ENCODE measurements at places on chromosomes 3 and 15. TPM values are rescaled to one million over a fixed set of nuclear protein-coding genes. Genes with fewer than 3 reads are reported as not detected.

- H3K4me3 ChIP-seq, result no peak overlapping the region
- no peak for DNase-seq
- H3K27me3 ChIP-seq, result no peaks in the 10 kb centered on the region
- H3K4me1 ChIP-seq, result peaks cover 38% of the 10 kb centered on the region
Observed at GRCh38 chr15:99141943-99142342, 37.1 kb downstream of the SYNM start.

- no peak for DNase-seq
- H3K36me3 ChIP-seq, result no peaks in the 10 kb centered on the region
- no peak overlapping the region for H3K4me3 ChIP-seq
- no peaks in the 10 kb centered on the region for H3K27me3 ChIP-seq
- H3K4me1 ChIP-seq, result peaks cover 25% of the 10 kb centered on the region
Observed at GRCh38 chr3:183508821-183509220, 46.7 kb downstream of the KLHL6 start.

DNA sequence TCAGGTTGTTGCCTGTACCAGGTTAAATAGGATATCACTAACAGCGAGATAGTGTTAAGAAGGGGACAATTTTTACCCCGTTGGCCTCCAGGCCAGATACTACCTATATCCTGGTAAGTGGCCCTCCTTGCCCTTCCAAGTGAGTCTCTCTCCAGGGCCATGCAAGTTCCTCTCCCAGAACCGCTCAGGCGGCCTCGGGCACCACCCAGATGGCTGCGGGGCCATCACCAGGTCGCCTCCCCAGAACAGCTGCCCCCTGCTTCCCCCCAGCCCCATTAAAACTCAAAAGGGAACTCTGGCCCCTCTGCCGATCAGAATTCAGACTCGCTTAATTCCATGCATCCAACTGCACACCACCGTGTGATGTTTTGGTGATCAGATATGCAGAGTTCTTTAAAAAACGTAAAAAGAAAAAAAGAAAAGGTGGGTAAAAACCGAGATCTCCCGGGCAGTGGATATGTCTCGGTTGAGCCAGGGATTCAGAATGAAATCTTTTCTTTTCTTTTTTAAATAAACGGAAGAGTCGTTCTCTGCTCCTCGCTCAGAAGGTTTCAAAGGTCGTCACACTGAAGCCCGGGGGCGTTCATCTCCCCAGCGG is 1.9 kb upstream of the TRIM71 start:
- no peaks in the 10 kb centered on the region for H3K36me3 ChIP-seq
- no peak overlapping the region for H3K4me3 ChIP-seq
- H3K27me3 ChIP-seq, result peaks cover 48% of the 10 kb centered on the region
- no peak overlapping the region for H3K27ac ChIP-seq

The DUOX1 gene
- total RNA-seq, result 0.56 TPM

DNA sequence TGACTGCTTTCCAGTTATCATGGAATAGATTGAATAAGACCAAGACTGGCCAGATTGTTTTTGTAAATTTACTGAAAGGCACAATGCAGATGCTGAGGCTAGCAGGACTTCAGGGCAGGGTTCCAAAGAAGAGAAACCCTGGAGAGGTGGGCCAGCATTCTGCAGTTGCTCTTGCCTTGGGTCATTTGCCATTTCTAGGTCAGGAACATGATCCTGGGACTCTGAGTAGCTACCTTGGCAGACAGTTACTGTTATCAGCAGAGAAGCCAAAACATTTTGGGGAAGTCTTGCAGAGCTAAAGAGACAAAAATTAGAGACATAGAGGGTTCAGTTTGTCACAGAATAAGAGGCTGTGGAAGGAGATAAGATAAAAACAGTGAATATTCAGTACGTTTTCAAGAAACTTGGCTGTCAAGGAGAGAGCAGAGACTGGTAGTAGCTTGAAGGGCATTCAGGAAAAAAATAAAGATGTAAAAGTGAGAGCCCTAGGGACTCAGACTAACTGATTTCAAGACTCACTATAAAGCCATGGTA is 46.8 kb upstream of the MYRIP start:
- H3K4me3 ChIP-seq, result no peak overlapping the region
- H3K27me3 ChIP-seq, result no peaks in the 10 kb centered on the region
- H3K4me1 ChIP-seq, result no peaks in the 10 kb centered on the region

The CNTN4 gene
- 1.9 TPM for total RNA-seq

The SERINC4 gene
- not detected for total RNA-seq

DNA sequence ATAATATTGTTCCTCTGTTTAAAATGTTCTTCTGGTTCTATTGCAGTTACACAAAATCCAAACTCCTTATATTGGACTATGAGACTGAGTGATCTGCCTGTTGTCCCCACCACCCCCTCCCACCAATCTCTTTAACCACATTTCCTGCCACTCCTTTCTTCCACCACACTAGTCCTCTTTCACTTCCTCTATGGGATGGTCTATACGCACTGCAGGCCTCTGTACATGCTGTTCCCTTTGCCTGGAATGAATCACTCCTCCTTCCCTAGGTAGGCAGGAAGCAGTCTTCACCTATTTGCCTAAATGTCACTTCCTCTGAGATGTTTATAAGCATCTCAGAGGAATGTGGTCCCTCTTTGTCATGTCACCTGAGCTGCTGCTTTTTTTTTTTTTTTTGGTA is 4.0 kb downstream of the MAP2K1 start:
- DNase-seq, result no peak
- H3K4me3 ChIP-seq, result no peak overlapping the region
- H3K36me3 ChIP-seq, result no peaks in the 10 kb centered on the region
- H3K27me3 ChIP-seq, result no peaks in the 10 kb centered on the region
- H3K27ac ChIP-seq, result no peak overlapping the region
- peaks cover 39% of the 10 kb centered on the region for H3K4me1 ChIP-seq

The NXPE3 gene
- 43.3 TPM for total RNA-seq

DNA sequence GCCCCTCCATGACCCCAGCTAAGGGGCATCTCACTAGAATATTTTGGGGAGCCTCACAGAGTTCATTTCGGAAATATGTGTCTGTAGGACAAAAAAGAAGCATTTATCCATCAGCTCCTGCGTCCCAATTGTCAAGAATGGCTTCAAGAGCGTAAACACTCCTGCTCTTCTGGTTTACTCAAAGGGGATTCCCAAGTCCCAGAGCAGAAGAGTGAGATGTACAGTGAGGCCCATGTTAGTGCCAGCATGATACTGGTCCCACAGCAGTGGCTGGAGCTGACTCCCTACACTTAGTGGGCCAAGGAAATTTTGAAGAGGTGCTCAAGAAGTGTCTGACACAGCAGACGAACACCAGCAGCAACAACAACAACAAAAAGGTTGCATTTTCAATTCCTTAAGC is 34.9 kb upstream of the ARL8B start:
- no peak overlapping the region for H3K4me3 ChIP-seq
- H3K27me3 ChIP-seq, result no peaks in the 10 kb centered on the region
- no peaks in the 10 kb centered on the region for H3K4me1 ChIP-seq

DNA sequence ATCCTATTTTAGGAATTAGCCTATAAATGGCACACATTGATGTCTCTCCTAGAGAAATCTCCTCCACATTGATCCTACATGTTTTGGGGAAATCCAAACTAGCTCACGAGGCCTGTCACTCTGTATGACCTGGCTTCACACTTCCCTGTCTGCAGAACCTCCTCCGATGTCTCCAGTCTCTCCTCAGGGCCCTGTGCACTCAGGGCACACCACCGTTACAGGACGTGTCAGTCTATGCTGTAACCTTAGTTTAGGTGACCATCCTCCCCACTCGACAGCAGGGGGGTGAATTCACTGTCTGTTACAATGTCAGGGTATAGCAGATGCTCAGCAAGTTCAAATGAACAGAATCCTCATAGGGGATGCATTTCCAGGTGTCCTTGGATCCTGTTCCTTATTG is 249.1 kb downstream of the OCA2 start:
- H3K36me3 ChIP-seq, result no peaks in the 10 kb centered on the region
- H3K4me1 ChIP-seq, result no peaks in the 10 kb centered on the region
- H3K4me3 ChIP-seq, result no peak overlapping the region
- DNase-seq, result no peak
- no peaks in the 10 kb centered on the region for H3K27me3 ChIP-seq

GRCh38 chr15:42121682-42122081 is 27.3 kb upstream of the PLA2G4D start:
- no peak overlapping the region for H3K4me3 ChIP-seq
- H3K27ac ChIP-seq, result no peak overlapping the region
- H3K36me3 ChIP-seq, result no peaks in the 10 kb centered on the region

DNA sequence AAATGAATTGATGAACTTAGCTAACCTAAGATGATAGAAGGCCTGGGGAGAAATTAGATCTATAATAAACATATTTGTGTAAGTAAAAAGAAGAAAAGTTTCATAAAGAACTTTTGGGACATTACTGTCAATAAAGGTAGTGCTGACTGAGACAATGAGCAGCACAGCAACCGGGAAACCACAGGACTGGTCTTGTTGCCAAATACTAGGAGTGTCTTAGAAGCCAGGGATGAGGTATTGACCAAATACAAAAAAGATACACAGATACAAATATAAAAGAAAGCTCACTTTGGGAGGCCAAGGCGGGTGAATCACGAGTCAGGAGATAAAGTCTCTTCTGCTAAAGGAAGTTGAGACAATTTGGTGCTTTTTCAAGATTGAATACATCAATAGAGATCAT is 362.4 kb upstream of the ZNF385D start:
- no peaks in the 10 kb centered on the region for H3K27me3 ChIP-seq
- no peaks in the 10 kb centered on the region for H3K36me3 ChIP-seq
- H3K4me1 ChIP-seq, result no peaks in the 10 kb centered on the region
- DNase-seq, result no peak
- H3K27ac ChIP-seq, result no peak overlapping the region
- no peak overlapping the region for H3K4me3 ChIP-seq

DNA sequence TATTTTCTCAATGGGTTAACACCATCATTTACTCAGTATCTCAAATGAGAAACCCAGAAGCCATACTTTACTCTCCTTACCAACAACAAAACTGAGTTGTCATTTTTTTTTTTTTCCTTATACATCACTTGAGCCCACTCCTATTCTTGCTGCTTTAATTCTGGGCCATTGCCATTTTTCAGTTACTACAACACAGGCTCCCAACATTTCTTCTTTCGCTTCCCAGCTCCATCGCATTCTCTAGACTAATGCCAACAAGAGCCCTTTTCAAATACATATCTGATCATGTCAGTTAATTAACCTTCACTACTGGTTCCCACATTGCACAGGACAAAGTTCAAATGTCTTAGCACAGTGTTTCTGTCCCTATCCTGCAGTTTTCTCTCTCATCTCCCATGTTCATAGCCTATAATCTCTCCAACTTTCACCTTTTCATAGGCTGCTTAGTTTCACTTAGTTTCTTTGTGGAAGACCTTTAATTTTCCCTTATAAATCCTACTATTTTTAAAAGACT is 22.5 kb upstream of the ANXA2 start:
- H3K4me1 ChIP-seq, result no peaks in the 10 kb centered on the region
- H3K27me3 ChIP-seq, result no peaks in the 10 kb centered on the region
- no peak for DNase-seq
- H3K36me3 ChIP-seq, result no peaks in the 10 kb centered on the region
- H3K4me3 ChIP-seq, result no peak overlapping the region
- no peak overlapping the region for H3K27ac ChIP-seq

The CKMT1B gene
- not detected for total RNA-seq

- H3K27me3 ChIP-seq, result no peaks in the 10 kb centered on the region
- no peak for DNase-seq
- H3K36me3 ChIP-seq, result no peaks in the 10 kb centered on the region
Observed at GRCh38 chr3:100425316-100425715, 24.0 kb downstream of the LNP1 start.

- peaks cover 66% of the 10 kb centered on the region for H3K4me1 ChIP-seq
- H3K27ac ChIP-seq, result peak within 1 kb of the TSS; percentile 88
- peak within 1 kb of the TSS; percentile 37 for H3K4me3 ChIP-seq
- H3K27me3 ChIP-seq, result no peaks in the 10 kb centered on the region
- no peaks in the 10 kb centered on the region for H3K36me3 ChIP-seq
Observed at GRCh38 chr3:15521573-15521965, at the start of gene COLQ. Gene COLQ, minus strand, starts transcription at chr3:15521706. Its CDS starts 81 bp downstream, at chr3:15521625.

GRCh38 chr15:85133709-85134108 is 152.1 kb downstream of the PDE8A start:
- H3K27ac ChIP-seq, result no peak overlapping the region
- no peaks in the 10 kb centered on the region for H3K27me3 ChIP-seq
- no peak for DNase-seq

The REC114 gene
- total RNA-seq, result not detected

- H3K4me3 ChIP-seq, result no peak overlapping the region
- peaks cover 54% of the 10 kb centered on the region for H3K4me1 ChIP-seq
- peak overlapping the region; percentile 99 for H3K27ac ChIP-seq
- H3K27me3 ChIP-seq, result no peaks in the 10 kb centered on the region
- no peaks in the 10 kb centered on the region for H3K36me3 ChIP-seq
- no peak for DNase-seq
Observed at GRCh38 chr3:42742688-42743087, 30.4 kb downstream of the CCDC13 start.

Data from gastrocnemius medialis (tissue), 4 donors.